ENCODE measurements at places on chromosomes 1 and 21.

- no peaks in the 10 kb centered on the region for H3K4me1 ChIP-seq
- peaks cover 13% of the 10 kb centered on the region for H3K36me3 ChIP-seq
- DNase-seq = no peak
- peaks cover 19% of the 10 kb centered on the region for H3K27me3 ChIP-seq
- H3K27ac ChIP-seq = no peak overlapping the region
- H3K4me3 ChIP-seq = no peak overlapping the region
Observed at GRCh38 chr1:1920608-1921458, 1.8 kb upstream of the TMEM52 start.

GRCh38 chr1:81463936-81464837, 336.5 kb upstream of the ADGRL2 start:
- H3K36me3 ChIP-seq = no peaks in the 10 kb centered on the region
- DNase-seq = no peak
- H3K4me3 ChIP-seq = no peak overlapping the region
- H3K27ac ChIP-seq = no peak overlapping the region

DNA sequence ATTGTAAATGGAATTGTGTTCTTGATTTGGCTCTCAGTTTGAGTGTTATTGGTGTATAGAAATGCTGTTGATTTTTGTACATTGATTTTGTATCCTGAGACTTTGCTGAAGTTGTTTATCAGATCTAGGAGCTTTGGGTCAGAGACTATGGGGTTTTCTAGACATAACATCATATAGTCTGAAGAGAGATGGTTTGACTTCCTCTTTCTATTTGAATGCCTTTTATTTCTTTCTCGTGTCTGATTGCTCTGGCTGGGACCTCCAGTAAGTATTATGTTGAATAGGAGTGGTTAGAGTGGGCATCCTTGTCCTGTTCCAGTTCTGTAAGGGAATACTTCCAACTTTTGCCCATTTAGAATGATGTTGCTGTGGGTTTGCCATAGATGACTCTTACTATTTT, 39.1 kb upstream of the ANGPTL1 start:
- no peaks in the 10 kb centered on the region for H3K27me3 ChIP-seq
- H3K27ac ChIP-seq = no peak overlapping the region
- peaks cover 7% of the 10 kb centered on the region for H3K36me3 ChIP-seq
- no peak overlapping the region for H3K4me3 ChIP-seq

DNA sequence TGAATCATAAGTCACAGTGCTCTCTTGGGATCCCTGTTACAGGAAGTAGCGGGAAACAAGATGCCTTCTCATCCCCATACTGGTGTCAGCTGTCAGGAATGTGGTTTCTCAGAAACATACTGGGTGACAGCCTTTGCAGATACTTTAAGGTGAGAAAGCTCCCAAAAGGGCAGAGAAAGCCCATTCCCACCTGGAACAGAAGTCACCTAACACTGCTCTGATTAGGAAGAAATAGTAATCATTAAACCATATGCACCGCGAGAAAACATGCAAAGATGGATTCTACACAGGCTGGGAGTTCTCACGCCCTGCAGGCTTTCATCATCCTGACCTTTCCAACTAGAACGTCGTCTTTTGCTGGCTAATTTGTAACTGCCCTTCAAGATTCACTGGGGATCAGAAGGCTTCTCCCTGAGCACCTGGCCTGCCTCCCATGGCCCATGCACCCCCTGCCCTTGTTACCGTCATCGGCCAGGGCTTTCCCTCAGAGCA, 46.2 kb upstream of the SLC44A3 start:
- DNase-seq = peak; percentile 49
- H3K4me3 ChIP-seq = peak overlapping the region; percentile 33
- no peaks in the 10 kb centered on the region for H3K27me3 ChIP-seq
- peak overlapping the region; percentile 97 for H3K27ac ChIP-seq
- peaks cover 15% of the 10 kb centered on the region for H3K36me3 ChIP-seq
- H3K4me1 ChIP-seq = peaks cover 66% of the 10 kb centered on the region

GRCh38 chr1:210217482-210217881, 15.1 kb upstream of the SERTAD4 start:
- no peak overlapping the region for H3K27ac ChIP-seq
- H3K4me3 ChIP-seq = no peak overlapping the region
- peaks cover 6% of the 10 kb centered on the region for H3K4me1 ChIP-seq
- no peaks in the 10 kb centered on the region for H3K36me3 ChIP-seq
- DNase-seq = no peak
- no peaks in the 10 kb centered on the region for H3K27me3 ChIP-seq

DNA sequence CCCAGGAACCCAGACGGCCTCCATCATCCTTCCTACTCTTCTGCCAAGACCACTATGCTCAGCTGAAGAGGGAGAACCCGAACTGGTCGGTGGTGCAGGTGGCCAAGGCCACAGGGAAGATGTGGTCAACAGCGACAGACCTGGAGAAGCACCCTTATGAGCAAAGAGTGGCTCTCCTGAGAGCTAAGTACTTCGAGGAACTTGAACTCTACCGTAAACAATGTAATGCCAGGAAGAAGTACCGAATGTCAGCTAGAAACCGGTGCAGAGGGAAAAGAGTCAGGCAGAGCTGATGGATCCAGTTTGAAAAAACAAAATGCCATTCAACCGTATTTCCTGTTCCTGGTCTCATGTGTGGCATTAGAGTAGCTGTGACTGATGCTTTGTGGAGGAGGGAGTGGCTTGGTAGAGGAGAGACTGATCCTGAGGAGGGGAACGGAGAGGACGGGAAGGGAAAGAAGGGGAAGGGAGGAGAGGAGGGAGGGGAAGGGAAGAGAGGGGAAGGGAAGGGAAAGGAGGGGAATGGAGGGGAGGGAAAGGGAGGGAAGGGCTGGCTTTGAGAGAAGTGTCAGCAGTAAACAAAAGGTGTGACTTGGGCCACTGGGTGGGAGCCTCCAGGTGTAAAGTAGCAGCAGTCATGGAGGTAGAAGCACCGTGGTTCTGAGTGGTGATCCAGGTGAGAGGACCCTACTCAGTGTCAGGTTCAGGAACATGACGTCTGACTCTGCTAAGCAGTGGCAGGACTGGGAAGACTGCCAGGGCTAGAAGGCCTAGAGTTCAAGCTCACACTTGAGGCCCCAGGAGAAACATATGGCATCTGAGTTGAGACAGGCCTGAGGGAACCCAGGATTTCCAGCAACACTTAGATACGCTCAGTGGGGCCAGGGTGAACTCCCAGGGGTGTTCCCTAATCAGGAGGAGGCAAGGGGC, 846 bp downstream of the HMGB4 start:
- no peaks in the 10 kb centered on the region for H3K4me1 ChIP-seq
- H3K36me3 ChIP-seq = no peaks in the 10 kb centered on the region
- DNase-seq = no peak
- H3K27ac ChIP-seq = no peak overlapping the region

DNA sequence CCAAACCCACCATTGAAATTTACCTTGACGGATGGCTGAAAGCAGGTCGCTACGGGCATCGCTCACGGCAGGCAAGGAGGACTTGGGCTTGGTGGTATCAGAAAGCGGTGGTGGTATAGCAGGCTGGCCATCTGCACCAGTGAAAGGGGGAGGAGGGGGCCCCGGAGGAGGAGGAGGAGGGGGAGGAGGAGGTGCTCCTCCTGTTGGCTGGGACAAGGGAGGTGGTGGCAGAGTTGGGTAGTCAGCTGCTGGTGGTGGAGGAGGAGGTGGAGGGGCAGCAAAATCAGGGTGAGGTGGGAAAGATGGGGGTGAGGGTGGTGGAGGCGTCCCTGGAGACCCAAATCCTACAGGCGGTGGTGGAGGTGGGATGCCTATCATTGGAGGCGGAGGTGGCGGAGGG, 17.2 kb downstream of the GPR3 start:
- H3K4me1 ChIP-seq = no peaks in the 10 kb centered on the region
- no peak overlapping the region for H3K4me3 ChIP-seq
- DNase-seq = no peak
- H3K36me3 ChIP-seq = peaks cover 17% of the 10 kb centered on the region
- H3K27ac ChIP-seq = no peak overlapping the region

- no peak for DNase-seq
- H3K27ac ChIP-seq = no peak overlapping the region
- no peaks in the 10 kb centered on the region for H3K36me3 ChIP-seq
Observed at GRCh38 chr1:180765151-180765550, 133.3 kb downstream of the XPR1 start.

- H3K36me3 ChIP-seq = no peaks in the 10 kb centered on the region
- H3K27ac ChIP-seq = no peak overlapping the region
- no peak for DNase-seq
- H3K27me3 ChIP-seq = peaks cover 79% of the 10 kb centered on the region
- no peaks in the 10 kb centered on the region for H3K4me1 ChIP-seq
Observed at GRCh38 chr1:53710584-53710983, 28.4 kb downstream of the GLIS1 start.

- no peak for DNase-seq
- no peaks in the 10 kb centered on the region for H3K27me3 ChIP-seq
- H3K36me3 ChIP-seq = peaks cover 5% of the 10 kb centered on the region
- H3K27ac ChIP-seq = no peak overlapping the region
- no peaks in the 10 kb centered on the region for H3K4me1 ChIP-seq
Observed at GRCh38 chr1:52281518-52281917, 84.5 kb downstream of the CC2D1B start.

DNA sequence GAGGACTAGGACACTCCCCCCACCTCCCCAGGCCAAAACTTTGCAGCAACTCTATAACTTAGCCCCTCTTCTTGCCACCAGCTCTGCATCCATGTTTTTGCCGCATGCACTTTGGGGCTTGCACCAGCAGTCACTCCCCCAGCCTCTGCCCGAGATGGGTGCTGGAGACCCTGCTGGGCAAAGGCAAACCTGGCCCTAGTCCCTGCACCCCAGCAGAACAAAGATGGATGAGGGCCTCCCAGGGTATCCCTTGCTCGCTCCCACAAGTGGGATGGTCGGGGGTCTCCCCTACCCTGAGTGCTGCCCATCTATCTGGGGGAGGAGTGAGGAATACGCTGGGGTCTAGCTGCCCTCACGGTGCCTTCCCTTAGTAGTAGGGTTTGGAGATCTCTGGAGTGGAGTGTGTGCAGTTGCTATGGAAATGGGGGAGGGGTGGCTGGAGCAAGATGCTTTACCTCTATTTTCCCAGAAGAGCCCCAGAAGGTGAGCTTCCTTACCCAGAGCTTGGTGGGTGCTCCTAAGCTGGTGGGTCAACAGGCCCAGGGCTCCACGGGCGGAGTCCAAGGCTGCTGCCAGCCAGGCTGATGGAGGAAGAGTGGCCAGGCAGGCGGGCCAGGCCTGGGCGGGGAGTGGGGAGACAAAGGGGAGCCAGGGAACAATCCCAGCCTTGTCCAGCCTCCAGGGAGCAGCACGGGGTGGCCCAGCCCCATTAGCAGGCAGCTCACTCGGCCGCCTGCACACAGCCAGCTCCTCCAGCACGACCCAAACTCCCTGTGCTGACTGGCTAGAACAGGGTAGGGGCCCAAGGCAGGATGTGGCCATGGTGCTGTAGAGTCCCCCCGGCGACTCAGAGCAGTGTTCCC, at the start of gene PAQR6:
PAQR6 (minus strand) TSS at position 597 of the 863 bp plus-strand sequence. CDS start 1,325 bp downstream, outside the sequence.
- peak; percentile 31 for DNase-seq
- H3K27me3 ChIP-seq = peaks cover 23% of the 10 kb centered on the region
- H3K4me3 ChIP-seq = no peak within 1 kb of the TSS
- H3K36me3 ChIP-seq = peaks cover 54% of the 10 kb centered on the region
- H3K27ac ChIP-seq = peak within 1 kb of the TSS; percentile 46

DNA sequence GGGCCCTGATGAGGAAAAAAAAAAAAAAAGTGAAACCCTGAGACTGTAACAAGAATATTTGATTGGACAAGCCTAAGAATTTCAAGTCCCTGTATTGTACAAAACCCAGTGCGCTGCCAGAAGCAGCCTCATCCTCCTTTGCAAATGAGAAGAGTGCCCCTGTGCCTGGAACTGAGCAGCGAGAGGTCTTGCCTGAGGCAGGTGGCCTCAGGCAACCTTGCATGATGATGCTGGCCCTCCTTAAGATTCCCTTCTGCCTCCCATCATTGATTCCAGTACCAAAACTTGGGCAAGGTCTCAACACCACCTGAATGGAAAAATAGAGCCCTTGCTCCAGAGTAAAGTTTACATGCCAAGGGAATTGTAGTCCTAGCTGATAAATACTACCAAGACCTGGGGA, 129.6 kb upstream of the RAB4A start:
- no peak for DNase-seq
- no peak overlapping the region for H3K27ac ChIP-seq
- peaks cover 28% of the 10 kb centered on the region for H3K4me1 ChIP-seq
- H3K27me3 ChIP-seq = no peaks in the 10 kb centered on the region
- no peak overlapping the region for H3K4me3 ChIP-seq
- H3K36me3 ChIP-seq = no peaks in the 10 kb centered on the region

GRCh38 chr21:37536616-37537278, 170.2 kb downstream of the DYRK1A start:
- peaks cover 8% of the 10 kb centered on the region for H3K36me3 ChIP-seq
- no peak overlapping the region for H3K4me3 ChIP-seq
- no peak for DNase-seq

GRCh38 chr1:175665616-175666015, 77.8 kb downstream of the TNR start:
- no peak overlapping the region for H3K27ac ChIP-seq
- DNase-seq = no peak
- H3K27me3 ChIP-seq = peaks cover 73% of the 10 kb centered on the region

DNA sequence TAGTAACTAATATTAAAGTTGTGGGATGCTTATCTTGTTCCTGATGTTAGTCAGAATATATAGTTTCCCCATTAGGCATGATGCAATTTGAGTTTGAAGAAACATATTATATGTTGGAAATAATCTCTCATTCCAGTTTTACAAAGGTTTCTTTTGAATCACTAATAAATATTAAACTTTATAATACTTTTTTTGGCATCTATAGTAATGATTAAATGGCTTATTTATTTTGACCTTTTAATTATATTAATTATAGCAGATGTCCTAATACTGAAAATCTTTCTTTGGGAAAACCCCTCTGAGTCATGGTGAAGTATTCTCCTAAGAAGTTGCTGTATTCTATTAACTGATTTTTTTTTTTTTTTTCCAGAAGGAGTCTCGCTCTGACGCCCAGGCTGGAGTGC, 28.5 kb upstream of the PTGS2 start:
- DNase-seq = no peak
- peaks cover 15% of the 10 kb centered on the region for H3K4me1 ChIP-seq
- no peak overlapping the region for H3K4me3 ChIP-seq
- H3K27me3 ChIP-seq = no peaks in the 10 kb centered on the region

DNA sequence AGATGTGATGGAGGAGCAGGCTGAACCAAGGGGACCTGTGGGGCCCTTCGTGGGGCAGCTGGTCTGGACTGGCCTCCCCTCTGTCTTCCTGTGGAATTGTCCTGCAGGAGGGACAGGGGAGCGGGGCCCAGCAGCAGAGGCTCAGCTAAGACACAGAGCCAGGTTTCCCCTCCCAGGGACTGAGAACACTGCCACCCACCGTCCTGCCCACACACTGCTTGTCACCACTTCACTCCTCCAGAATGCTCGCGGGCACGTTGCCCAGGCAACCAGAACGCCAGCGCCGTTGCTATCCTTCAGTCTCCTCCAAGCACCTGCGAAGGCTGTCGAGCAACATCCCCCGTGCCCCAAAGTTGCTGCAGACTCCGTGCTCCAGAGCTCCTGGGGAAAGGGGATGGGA, 46.4 kb downstream of the AJAP1 start:
- no peaks in the 10 kb centered on the region for H3K4me1 ChIP-seq
- H3K27me3 ChIP-seq = no peaks in the 10 kb centered on the region
- H3K4me3 ChIP-seq = no peak overlapping the region
- no peak for DNase-seq
- H3K27ac ChIP-seq = no peak overlapping the region
